CD4-positive, alpha-beta T cell treated with Interleukin-1 beta for 1 hour (primary cell): ENCODE measurements at places on chromosomes 5 and 9.

GRCh38 chr5:67253911-67254310, 57.3 kb upstream of the CD180 start:
- DNase-seq = no peak

DNA sequence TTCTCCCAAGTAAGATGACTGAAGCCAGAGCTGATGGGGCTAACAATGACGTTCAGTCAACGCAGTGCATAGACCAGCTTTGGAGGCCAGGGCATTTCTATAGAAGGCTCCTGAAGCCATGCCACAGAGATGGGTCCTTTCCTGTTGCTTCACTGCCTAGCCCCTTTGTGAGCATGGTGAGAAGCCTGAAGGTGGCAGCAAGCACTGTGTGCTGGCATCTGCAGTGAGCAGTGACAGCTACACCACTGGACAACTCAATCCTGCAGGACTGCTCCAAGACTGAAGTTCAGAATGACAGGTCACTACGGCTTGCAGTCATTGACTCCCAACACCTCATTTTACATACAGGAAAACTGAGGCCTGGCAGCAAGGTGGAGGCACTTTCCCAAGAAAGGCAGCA, 229.0 kb downstream of the TSSK1B start:
- DNase-seq = no peak

- no peak for DNase-seq
Observed at GRCh38 chr9:137916540-137916939, 39.0 kb downstream of the CACNA1B start.

- no peak for DNase-seq
Observed at GRCh38 chr5:141705469-141705868, 23.4 kb upstream of the ARAP3 start.

- no peak for DNase-seq
Observed at GRCh38 chr5:143938230-143938629, 126.3 kb downstream of the HMHB1 start.

GRCh38 chr5:29963956-29964355, 1229.5 kb upstream of the CDH6 start:
- no peak for DNase-seq

GRCh38 chr9:98024702-98025101, 31.8 kb upstream of the NANS start:
- no peak for DNase-seq

DNA sequence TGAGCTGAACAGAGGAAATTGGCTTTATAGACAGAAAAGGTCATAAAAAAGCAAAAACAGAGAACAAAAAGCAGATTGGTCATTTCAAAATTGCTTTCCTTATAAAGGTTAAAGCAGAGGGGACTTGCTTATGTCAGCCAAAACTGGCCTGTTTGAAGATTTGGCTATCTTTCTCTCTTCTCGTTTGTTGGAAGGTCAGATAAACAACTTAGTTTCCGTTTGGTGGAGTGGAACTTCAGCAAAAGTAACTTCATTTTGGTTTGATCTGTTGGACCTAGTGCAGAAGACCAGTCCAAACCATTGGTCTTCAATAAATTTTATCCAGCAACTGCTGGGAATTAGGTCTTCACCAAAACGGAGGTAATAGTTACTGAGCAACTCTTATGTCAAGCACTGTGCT, 45.1 kb upstream of the HMGCS1 start:
- DNase-seq = no peak

DNA sequence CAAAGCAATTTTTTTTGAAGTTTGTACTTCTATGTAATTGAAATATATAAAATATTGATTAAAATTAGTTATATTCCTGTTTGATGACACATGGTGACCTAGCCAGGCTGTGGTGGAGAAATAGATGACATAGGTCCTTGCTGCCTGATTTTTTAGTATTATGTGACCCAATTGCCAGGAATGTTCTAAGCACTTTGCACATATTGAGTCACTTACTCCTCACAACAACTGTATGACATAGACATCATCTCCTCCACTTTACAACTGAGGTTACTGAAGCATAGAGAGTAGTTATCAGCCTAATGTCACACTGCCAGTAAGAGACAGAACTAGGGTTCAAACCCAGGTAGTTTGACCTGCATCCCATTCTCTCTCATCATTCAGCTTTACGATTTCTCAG, 26.2 kb upstream of the SNX18 start:
- DNase-seq = no peak
